ENCODE measurements at places on chromosomes 5 and 9.

DNA sequence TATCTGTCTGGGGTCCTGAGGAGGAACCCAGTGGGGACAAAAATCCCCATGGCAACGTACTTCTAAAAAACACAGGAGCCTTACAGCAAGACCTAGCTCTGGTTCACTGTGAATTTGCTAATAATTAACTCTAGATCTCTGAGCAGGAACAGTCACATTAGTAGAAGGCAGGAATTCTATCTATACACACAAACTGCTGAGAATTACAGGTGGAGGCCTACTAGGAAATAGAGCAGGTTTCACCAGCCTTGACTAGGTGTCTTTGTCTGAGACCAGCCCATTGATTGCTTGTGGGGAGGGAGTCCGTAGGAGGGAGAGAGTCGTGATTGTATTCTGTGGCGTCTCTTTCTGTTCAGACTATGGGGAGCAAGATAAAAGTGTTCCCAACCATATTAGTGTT is 44.8 kb downstream of the PRLR start:
- no peak for DNase-seq

DNA sequence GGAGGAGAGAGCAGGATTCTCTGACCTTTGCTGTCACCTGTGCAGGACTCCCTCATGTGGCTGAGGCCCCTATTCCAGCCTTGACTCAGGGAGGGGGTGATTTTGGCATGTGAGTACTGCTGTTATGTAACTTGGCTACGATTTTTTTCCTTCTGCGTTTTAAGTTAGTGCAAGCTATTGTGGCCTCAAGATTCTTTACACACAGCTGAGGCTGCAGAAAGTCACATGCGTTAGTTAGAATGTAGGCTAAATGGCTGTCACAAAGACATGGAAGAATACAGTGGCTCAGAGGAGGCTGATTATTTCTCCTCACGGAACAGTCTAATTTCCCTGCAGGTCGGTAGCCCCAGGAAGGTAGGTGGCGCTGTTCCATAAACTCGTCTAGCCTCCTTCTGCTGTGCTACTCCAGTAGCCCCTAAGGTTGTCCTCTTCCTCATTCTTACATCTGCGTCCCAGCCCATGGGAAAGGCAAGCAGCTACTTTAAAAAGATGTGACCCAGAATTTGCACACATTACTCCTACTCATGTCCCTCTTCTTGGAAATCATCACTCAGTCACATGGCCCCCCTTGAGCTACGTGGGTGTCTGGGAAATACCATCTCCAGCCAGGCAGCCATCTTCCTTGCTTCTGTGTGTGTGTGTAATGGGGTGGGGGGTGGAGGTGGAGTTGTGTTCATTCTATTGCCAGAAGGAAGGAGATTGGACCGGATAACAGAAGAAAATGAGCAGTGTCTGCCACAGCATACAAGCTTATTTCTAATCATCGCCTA is 486.6 kb downstream of the CCDC171 start:
- DNase-seq = no peak

GRCh38 chr9:36749461-36749860 is 176.8 kb downstream of the MELK start:
- no peak for DNase-seq

DNA sequence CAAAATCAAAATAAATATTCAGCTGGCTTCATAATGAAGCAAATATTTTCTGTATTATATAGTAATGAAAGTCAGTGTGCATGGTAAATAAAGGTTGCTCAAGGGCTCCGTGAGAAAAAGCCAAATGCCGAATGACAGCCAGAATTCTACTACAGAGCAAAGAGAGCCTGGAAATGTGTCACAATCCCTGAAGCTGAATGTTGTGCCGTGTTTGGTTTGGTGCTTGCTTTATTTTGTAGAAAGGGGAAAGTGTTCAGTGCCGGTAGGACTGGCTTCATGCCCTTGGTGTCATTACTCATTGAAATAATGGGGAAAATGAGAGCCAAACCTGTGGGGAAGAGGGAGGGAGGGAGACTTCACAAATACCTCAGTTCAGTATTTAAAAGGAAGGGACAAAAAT is 26.8 kb upstream of the ADAMTSL1 start:
- no peak for DNase-seq

DNA sequence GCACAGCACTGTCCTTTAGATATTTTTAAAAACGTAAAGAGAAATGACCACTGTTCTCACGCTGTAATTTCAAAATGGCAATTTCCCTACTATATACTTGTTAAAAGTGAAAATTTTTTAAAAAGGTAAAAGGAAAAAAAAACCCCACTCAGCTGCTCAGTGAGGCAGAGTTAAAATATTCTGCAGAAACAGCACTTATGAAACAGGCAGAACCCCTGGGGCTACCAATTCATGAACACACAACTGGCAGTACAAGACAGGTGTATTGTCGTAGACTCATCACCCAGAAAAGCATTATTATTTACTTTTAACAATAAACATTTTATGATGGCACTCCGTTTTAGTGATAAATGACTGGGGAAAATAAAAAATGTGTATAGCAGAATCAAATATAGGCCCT is 1.5 kb upstream of the RASGRF2 start:
- no peak for DNase-seq

DNA sequence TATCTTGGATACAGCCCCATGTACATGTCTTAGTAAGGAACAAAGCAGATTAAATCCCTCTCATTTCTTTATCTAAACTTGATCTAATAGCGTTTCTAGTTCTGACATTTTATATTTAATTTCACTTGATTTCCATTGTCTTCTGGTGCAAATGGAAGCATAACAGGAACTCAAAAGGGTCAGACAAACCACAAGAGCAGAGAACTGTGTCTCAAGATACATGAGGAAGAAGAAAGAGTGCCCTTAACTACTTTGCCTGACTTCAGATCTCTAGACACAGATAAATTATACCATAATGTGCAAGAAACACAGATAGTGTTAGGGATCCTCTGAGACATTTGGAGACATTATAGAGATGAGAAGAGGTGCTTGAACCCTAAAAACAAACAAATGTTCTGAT is 20.7 kb upstream of the STX17 start:
- DNase-seq = no peak

DNA sequence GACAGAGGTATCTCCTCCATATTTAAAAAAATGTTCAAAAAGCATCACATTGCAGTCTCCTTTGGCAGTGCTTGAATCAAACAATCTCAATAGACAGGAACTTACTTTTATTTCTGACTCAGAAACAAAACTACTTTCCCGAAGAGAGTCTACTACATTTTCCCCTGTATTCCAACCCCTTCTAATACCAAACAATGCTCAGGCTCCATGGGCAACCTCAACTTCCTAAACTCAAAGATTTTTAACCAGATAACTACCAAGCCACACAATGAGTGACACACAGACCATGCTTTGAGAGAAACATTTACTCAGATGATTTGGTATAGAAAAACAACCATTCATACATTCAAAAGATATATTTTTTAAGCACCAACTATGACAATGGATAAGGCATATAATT is 70.5 kb downstream of the APBA1 start:
- no peak for DNase-seq

DNA sequence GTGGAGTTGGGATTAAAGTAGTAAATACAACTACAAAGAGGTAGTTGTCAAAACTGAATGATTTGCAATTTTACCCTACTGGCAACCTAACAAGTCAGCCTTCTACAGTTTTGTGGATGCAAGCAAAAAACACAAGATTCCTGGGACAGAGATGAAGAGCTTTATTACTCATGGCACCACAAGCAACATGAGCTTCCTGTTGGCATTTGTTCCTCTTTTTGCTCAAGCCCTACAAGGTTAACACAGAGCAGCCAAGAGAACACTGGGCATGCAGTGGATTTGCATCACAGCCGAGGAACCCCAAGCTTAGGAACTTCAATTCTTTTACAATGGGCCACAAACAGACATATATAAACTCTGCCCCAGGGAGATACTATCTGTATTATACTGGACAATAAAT is 28.8 kb upstream of the DMAC1 start:
- DNase-seq = no peak

DNA sequence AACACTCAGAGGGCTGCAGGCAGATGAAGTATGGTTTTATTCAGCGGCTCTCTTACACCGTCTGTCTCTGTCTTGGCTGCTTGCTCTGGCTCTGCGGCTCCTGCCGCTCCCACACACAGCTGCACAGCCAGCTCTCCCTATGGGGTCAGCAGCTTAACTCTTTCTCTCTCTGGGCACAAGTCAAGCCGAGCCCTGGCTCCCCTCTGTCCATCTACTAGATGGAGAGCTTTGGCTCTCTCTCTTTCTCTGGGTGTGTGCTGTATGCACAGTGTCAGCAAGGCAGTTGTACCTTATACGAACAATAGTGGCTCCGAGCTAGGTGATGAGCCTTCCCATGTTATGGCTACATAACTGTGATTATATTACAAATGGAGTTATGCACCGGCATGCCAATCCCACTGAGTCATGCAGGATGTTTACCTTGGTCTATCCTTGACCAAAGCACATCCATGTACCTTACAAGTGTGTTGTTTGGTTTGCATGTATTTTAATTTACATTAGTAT is 19.3 kb upstream of the PPP2CA start:
- no peak for DNase-seq

- no peak for DNase-seq
Observed at GRCh38 chr9:34035656-34036055, 13.0 kb downstream of the UBAP2 start.

GRCh38 chr9:11794984-11795383 is 898.2 kb upstream of the TYRP1 start:
- DNase-seq = no peak

All from activated CD4-positive, alpha-beta T cell treated with anti-CD3 and anti-CD28 coated beads, Interleukin-2, amount 50 U/mL, for 24 hours (primary cell).